ENCODE measurements at places on chromosomes 5 and 9.

- H3K27ac ChIP-seq = no peak overlapping the region
- no peak for DNase-seq
- no peaks in the 10 kb centered on the region for H3K36me3 ChIP-seq
Observed at GRCh38 chr9:14358523-14358922, 44.6 kb upstream of the NFIB start.

DNA sequence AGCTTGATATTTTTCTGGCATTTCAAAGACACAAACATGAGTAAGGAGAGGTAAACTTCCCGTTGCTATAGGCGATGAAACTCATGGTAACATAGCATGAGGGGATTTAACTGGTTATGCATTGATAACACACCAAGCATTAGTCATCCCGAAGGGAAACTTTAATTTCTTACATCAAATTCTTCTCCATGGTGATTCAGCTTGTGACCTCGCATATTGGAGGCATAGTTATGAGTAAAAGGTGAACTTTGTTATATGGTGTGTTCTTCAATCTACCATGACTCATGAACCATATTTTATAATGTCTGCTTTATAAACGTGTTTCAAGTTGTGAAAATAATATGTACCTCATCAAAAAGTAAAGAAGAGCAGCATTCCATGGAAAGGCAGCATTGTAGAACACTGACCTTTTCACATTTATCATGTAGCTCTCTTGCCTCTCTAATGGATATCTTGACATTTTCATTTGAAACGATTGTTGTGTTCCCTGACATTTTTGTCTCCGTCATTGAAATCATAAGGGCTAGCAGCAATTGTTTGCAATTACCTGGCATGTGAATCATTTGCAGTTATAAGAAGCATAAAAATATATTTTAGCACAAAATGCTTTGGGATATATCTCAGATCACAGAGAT, 491.8 kb downstream of the ANXA1 start:
- no peaks in the 10 kb centered on the region for H3K36me3 ChIP-seq
- no peak overlapping the region for H3K4me3 ChIP-seq
- no peak for DNase-seq
- H3K27ac ChIP-seq = no peak overlapping the region

- DNase-seq = no peak
- H3K4me3 ChIP-seq = peak overlapping the region; percentile 92
- H3K27me3 ChIP-seq = no peaks in the 10 kb centered on the region
- H3K27ac ChIP-seq = peak overlapping the region; percentile 86
Observed at GRCh38 chr5:32311404-32312196, 1.1 kb downstream of the MTMR12 start.

- no peak overlapping the region for H3K27ac ChIP-seq
- H3K4me3 ChIP-seq = no peak overlapping the region
- H3K27me3 ChIP-seq = peaks cover 21% of the 10 kb centered on the region
- no peaks in the 10 kb centered on the region for H3K36me3 ChIP-seq
- DNase-seq = no peak
Observed at GRCh38 chr9:4365055-4365454, 65.2 kb upstream of the GLIS3 start.

DNA sequence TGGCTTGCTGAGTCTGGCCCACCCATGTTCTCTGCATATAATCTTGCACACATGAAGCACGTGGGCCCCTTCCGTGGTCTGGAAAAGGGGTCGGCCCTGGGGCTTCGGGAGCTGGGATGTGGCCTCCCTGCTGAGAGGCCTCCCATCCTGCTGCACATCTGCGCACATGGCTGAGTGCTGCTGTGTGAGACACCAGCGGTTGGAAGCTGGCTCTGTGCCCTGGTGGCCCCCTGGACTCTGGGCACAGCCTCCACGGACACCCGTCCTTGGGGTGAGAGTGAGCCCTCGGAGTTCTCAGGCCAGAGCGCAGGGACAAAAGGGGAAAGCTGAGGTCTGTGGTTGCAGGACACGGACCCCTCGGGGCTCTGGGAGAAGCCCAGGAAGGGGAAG, 115.8 kb downstream of the RXRA start:
- peaks cover 13% of the 10 kb centered on the region for H3K27me3 ChIP-seq
- no peak for DNase-seq
- H3K4me1 ChIP-seq = peaks cover 17% of the 10 kb centered on the region
- no peak overlapping the region for H3K27ac ChIP-seq
- no peak overlapping the region for H3K4me3 ChIP-seq

GRCh38 chr5:175855041-175855720, 16.2 kb upstream of the CPLX2 start:
- DNase-seq = no peak
- H3K27ac ChIP-seq = no peak overlapping the region
- H3K4me3 ChIP-seq = no peak overlapping the region
- H3K27me3 ChIP-seq = peaks cover 1% of the 10 kb centered on the region

Data from activated CD4-positive, alpha-beta memory T cell treated with anti-CD3 and anti-CD28 coated beads, Interleukin-2, amount 10 ng/mL, durations not matched to agents 7 days and 5 days (primary cell).